ENCODE measurements at places on chromosomes 16 and 17. TPM values are rescaled to one million over a fixed set of nuclear protein-coding genes. Genes with fewer than 3 reads are reported as not detected.

GRCh38 chr16:67014634-67015312, 14.2 kb upstream of the CBFB start:
- no peak for DNase-seq

GRCh38 chr17:50672831-50673551, 34.7 kb downstream of the ANKRD40 start:
- no peak for DNase-seq

GRCh38 chr17:45172541-45173286, 11.0 kb downstream of the HEXIM2 start:
- DNase-seq, result peak; percentile 78

DNA sequence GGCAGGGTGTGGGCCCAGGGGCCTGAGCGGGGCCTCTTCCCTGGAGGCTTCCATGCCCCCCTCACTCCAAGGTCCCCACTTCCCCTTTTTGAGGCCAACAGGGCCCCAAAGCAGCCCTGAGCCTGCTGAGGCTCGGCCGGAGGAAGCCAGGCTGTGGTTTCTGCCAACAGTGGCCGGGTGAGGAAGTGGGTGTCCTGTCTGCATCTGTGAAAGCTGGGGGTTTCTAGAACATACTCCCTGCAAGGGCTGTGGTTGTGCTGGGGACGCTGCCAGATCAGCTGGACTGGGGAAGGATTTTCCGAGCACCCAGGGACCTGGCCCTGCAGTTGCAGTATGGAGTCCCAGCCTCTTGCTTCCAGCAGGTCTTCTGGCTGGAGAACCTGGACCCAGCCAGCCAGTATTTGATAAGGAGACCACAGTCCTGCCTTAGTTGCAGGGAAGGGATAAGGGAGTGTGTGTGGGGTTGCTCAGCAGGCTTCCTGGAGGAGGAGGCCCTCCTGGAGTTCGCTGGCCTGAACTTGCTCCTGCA, 15.7 kb downstream of the ADCY7 start:
- DNase-seq, result peak; percentile 84

GRCh38 chr16:66079671-66080334, 286.7 kb upstream of the CDH5 start:
- DNase-seq, result no peak

The KRT39 gene
- total RNA-seq, result not detected

The FTO gene
- 50.5 TPM for total RNA-seq

DNA sequence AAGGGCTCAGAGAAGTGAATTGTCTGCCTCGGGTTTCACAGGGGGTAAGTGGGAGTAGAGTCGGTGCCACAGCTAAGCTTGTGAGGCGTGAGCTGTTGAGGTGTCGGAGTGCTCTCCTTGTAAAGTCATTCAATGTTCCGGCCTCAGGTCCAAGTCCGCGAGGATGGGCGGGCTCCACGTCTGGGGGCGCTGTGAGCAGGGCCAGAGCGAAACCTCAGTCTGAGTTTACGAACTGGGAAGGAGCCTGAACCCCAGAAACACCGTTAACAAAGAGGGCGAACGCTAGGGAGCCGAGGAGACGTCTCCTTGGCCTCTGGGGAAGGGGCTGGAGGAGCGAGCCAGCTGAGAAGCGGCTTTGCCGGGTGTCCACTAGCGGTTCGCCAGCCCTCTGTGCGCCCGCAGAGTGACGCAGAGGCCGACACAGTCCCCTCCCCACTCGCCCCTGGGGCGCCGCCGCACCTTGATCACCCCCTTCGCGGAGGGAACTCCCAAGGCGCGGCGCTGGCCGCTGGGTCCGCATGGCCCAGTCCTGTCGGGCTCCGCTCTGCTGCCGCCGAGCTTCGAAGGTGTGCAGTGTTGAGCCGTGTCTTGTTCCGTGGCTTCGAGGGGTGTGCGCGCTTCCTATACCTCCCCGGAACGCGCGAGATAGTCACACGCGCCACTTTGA, 4.9 kb downstream of the IRX3 start:
- peak; percentile 11 for DNase-seq

The SALL1 gene
- total RNA-seq, result not detected

The SCN4A gene
- total RNA-seq, result 0.48 TPM

DNA sequence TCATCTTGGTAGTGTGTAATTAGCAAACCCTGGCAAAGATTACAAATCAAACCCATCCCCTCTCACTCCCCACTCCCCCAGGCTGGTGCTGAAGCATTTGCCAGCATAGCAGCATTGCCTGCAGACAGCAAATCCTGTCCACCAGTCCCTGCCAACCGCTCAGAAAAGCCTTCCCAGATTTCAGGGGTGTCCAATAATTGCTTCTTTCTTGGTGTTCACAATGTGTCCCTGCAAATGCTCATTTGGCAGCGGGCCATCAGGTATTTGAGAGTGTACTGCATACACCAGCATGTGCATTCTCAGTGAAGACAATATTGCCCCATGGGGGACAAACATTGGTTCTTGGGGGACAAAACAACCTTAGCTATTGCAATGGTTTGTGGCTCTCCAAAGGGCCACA, 28.2 kb downstream of the ORC6 start:
- no peak for DNase-seq

DNA sequence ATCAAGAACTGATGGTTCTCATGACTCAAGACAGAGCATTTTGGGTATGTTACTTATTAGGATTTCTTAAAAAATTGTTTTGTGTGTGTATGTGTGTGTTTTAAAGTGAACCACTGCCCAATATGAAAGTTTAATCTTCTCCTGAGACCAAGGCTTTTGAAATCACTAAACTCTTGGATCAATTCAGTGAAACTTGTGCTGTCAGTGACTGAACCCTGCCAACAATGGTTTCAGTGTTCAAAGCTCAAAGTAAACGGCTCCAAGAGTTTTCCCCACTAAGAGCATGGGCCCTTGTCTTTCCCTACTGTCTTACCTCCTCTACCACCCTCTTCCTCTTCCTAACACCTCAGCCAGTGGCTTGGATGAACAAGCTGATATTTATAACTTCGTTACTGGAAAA, 22.0 kb downstream of the NFE2L1 start:
- DNase-seq, result no peak

DNA sequence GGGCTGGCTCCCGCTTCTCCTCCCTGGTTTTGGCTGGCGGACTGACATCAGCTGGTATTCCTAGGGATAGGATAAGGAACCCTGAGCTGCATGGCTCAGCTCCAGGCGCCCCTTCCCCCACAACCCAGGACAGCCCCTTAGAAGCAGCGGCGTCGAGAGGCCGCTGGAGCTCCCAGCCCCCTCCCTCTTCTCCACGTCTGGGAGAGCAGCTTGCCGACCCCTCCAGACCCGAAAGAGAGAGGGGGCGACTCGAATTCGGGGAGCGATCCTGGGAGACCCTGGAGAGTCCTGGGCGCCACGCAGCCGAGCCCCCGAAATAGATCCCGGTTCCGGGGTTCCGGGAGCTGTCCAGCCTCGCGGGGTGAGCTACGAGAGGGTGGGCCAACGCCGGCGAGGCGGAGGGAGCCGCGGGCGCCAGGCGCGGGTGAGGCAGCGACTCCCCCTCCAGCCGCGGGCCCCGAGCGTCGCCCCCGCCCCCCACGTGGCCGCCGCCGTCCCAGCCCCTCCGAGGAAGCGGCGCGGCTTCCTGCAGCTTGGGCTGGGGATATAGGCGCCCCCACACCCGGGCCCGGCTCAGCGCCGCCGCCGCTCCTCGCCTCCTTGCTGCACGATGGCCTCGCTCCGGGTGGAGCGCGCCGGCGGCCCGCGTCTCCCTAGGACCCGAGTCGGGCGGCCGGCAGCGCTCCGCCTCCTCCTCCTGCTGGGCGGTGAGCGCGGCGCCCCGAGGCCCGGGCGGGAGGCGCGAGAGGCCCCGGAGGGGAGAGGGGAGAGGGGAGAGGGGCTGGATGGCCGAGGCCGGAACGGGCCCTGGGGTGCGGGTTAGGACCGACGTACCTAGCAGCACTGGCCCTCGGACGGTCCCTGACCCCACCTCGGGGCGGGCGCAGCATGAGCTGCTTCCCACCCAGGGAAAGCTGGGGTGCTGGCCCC, at the start of gene RAMP2:
Gene RAMP2 (plus strand): TSS at position 576 of the 930 bp plus-strand sequence. CDS start 35 bp downstream, at position 611.
- no peak for DNase-seq

The KRTAP3-1 gene
- total RNA-seq, result not detected

The GAS2L2 gene
- not detected for total RNA-seq

The EIF5A gene
- 188 TPM for total RNA-seq

DNA sequence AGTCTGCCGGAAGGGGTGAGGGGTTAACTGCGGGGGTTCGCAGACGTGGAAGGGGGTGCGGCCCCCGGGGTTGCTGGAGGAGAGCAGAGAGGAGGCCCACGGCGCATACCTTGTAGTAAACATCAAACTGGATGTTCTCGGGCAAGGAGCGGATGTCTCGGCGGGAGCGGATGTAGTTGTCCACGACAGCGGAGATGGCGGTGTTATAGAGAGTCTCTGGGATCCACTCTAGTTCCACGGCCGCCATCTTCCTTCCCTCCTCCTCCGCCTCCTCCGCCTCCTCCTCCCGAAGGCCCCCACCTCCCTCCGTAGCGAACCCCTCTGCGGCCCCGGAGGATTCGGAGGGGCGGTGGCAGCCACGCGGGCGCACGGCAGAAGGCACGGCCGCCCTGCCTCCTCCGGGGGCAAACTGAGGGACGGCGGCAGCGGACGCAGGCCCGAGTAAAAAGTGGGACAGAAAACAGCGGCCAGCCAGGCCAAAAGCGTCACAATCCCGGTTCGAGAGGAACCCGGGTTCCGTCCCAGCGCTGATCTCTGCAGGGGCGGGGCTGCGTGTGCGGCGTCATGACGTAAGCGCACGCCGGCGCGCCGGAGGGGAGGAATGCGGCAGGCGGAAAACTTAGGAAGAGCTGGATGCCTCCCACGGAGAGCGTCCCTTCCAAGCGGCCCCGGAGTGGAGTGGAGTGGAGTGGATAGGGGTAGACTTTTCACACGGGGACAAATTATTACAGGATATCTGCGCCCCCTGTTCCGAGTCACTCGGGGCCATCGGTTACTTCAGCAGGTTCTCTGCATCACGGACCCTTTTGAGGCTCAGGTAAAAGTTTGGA, at the start of gene APPBP2:
Gene APPBP2 (minus strand): TSS at position 558 of the 830 bp plus-strand sequence. CDS start 311 bp downstream, at position 247.
- DNase-seq, result peak; percentile 88

The CNTNAP1 gene
- total RNA-seq, result 15.1 TPM

GRCh38 chr17:38704606-38705522, at the start of gene MLLT6:
Gene MLLT6, plus strand, starts transcription at chr17:38705273. Its CDS starts 360 bp downstream, at chr17:38705633.
- DNase-seq, result peak; percentile 83

The IGSF6 gene
- total RNA-seq, result 2.4 TPM

Data from transverse colon (tissue), 4 donors.